ENCODE measurements at places on chromosomes 3 and 15.

- DNase-seq, result no peak
These were observed 88.0 kb upstream of the IQSEC1 start for GRCh38 chr3:13161021-13161759.

- peak; percentile 52 for DNase-seq
These were observed 13.1 kb upstream of the USP3 start for GRCh38 chr15:63491116-63491827.

DNA sequence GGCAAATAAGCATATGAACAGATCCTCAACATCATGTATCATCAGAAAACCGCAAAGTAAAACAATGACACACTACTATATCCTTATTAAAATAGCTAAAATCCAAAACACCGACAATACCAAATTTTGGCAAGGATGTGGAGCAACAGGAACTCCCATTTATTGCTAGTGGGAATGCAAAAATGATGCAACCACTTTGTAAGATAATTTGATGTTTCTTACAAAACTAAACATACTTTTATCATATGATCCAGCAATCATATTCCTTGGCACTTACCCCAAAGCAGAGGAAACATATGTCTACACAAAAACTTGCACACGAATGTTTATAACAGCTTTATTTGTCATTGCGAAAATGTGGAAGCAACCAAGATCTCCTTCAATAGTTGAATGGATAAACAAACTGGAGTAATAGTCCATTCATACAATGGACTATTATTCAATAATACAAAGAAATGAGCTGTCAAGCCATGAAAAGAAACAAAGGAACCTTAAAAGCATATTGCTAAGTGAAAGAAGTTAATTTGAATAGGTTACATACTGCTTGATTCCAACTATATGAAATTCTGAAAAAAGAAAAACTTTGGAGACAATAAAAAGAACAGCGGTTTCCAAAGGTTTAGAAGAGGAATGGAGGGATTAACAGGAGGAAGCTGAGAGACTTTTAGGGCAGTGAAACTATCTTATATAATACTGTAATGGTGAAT lies 172.0 kb downstream of the VPS13C start:
- no peak for DNase-seq

DNA sequence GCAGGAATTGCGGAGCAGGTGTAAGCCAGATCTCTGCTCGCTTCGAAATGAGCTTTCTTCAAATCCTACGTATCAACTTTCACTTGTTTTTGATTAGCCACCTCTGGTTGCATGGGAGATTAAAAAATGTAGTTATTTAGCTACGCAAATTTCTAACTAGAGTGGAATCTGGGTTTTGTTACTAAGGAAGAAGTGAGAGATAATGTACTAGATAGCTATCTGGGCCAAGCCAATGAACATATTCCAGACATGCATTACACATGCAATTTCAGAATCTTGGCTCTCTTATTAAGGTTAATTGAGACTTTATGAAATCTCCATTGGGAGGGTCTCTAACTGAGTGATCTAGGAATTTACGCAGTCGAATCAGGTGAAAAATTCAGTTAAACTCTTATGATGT lies 765.7 kb downstream of the DIPK2A start:
- DNase-seq, result no peak

DNA sequence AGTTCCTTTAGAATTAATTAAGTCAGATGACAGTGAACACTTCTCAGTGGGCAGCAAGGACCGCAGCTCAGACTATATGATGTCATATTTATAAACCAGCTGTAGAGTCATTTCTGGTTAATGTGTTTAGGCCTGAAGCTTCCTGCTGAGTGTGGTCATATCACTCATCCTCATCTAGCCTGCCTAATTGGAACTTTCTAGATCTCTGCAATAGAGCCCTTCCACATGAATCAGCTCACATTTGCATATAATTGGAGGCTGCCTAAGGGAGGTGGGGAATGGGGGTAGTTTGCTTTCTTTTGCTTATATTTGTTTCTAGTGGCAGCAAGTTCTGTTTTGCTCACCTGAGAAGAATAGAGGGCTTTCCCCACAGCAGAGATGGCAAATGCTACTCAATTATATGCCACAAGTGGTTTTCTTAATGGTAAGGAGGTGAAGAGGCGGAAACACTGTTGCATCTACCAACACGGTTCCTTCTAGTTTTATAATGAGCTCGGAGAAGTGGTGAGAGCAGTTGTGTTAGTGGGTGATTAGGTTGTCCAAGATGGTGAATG lies 148.1 kb downstream of the KLHL25 start:
- no peak for DNase-seq

DNA sequence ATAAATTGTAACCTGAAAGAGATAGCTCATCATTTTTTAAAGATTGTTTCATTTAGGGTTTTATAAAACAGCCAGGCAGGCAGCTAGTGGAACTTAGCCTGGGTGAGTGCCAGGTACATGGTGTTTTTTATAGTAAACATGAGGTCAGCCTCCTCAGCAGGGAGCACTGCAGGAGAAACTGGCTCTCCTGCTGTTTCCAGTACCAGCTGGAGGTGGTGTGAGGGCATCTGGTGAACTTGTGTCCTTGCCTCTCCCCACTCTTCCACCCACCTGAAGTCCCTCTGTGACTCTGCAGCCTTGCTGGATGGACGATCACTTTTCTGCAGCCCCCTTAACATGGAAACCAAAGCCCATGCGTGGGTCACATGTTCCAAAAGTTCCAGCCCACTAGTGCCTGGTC lies 128.4 kb downstream of the FAM174B start:
- DNase-seq, result no peak

- DNase-seq, result no peak
These were observed 396 bp downstream of the PLA2G4D start for GRCh38 chr15:42093966-42094365.

GRCh38 chr3:158395421-158395820 lies 175.6 kb upstream of the MLF1 start:
- DNase-seq, result no peak

GRCh38 chr3:112759210-112759609 lies 87.5 kb downstream of the CD200R1L start:
- no peak for DNase-seq

- no peak for DNase-seq
These were observed 24.3 kb downstream of the MTHFS start for GRCh38 chr15:79872358-79873017.

- DNase-seq, result peak; percentile 57
These were observed 44.5 kb downstream of the CMTM7 start for GRCh38 chr3:32435911-32436815.

GRCh38 chr3:62558549-62559112 lies 185.3 kb upstream of the FEZF2 start:
- DNase-seq, result peak; percentile 63

- DNase-seq, result no peak
These were observed 84.4 kb downstream of the CMSS1 start for GRCh38 chr3:99902091-99902490.

- DNase-seq, result no peak
These were observed 148.3 kb downstream of the MBNL1 start for GRCh38 chr3:152416808-152417580.

DNA sequence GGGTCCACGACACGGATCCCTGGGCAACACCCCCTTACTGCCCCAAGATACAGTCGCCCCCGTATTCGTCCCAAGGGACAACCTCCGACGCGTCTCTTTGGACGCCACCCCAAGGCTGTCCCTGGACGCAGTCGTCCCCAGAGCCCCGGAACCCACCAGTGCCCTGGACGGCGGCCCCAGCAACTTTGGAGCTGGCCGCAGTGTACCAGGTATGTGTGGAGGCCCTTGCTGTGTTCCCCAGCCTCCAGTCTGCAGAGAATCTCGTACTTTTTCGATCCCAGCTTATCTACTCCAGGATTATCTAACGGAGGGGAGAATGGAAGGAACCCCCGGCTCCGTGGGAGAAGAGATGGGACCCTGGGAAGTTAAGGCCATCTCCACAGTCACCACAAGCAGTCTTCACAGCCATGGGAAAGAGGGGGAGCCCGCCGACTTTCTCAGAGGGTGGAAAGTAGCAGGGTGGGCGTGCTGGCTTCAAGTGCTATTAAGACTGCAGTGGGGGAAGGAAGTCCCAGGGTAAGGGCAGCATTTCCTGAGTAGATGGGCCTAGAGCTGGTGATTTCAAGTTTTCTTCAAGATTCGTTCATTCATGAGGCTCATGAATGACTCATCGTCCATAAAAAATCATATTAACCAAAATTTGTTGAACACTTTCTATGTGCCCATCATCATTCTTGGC lies 1.1 kb downstream of the MESP2 start:
- DNase-seq, result no peak

GRCh38 chr15:98147415-98147814 lies 186.9 kb downstream of the ARRDC4 start:
- DNase-seq, result peak; percentile 23

DNA sequence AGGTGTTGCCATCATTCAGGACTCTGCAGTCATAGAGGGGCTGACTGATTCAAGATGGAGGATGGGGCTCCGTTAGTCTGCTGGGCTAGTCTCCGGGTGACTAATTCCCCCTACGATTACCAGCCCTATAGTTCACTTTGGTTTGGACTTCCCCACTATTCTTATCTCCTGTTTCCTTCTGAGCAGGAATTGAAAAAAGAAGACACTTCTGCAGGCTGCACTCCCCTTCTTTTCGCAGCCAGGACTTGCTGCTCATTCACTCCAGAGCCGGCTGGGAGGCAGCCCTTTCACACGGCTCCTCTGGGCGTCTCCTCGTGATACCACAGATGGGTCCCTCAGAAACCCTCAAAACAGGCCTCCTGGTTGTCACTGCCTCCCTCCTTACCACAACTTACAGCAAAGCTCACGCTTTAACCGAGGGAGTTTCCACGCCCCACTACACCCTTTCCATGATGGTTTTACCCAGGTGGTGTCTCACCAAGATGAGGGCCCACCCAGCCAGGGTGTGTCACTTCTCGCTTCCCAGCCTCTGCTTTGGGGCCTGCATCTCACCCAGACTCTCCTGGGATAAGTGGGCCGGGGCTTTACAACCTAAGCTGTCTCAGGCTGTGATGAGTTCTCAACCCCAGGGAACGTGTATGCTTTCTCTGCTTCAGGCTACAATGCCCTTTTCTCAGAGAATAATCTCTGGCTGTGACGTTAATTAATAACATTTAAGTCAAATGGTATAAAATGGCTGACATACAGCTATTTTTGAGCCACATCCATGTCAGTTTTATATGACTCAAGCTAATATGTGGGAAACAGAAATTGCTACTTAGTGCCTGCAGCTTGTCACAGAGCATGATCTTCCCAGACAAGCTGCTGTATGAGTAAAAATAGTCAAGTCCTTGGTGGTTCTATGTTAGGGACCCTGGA lies 11.9 kb downstream of the CX3CR1 start:
- DNase-seq, result no peak

DNA sequence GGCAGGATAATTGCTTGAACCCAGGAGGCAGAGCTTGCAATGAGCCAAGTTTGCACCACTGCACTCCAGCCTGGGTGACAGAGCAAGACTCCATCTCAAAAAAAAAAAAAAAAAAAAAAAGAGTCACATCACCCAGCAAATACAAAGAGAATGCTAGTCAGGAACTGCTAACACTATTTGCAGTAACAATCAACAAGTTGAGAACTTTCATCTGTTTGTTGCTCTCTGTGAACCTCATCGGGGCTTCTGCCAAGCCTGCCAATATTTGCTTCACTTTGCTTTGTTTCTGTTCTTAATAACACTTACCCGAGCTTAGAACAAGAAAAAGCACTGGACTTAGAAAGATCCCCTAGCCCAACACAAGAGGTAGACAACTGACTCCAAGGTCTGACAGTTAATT lies 76.9 kb downstream of the PLCH1 start:
- no peak for DNase-seq

GRCh38 chr3:33858131-33858530 lies 59.7 kb downstream of the PDCD6IP start:
- DNase-seq, result no peak

- peak; percentile 44 for DNase-seq
These were observed 53.5 kb upstream of the SPATA12 start for GRCh38 chr3:57006949-57007419.

DNA sequence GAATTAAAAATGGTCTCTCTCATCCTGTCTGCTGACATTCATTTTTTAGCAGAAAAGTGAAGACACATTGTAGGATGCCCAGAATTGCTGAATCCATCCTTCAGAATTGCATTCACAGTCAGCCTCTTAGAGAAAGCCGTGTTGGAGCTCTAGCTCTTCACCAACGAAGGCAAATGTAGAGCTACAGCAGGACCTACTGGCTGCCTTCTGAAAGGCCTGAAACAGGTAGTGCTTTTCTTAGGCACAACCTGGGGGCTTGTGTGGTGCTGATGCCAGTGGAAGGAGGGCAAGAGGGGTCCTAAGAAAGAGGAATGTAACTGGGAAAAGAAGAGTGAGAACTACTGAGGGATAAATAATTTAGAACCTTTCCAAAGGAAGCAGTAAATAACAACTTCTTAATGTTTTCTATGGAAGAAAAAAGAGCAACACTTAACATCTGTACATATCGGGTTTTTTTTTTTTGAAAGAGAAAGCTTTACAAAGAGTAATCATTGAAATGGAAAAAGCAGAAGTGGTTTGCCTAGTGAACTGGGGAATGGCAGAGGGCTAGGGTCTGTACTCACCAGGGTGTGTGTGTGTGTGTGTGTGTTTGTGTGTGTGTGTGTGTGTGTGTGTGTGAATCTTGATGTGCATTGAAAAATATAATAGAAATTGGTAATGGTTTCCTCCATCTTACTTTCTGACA lies 297.8 kb downstream of the SATB1 start:
- DNase-seq, result peak; percentile 93

DNA sequence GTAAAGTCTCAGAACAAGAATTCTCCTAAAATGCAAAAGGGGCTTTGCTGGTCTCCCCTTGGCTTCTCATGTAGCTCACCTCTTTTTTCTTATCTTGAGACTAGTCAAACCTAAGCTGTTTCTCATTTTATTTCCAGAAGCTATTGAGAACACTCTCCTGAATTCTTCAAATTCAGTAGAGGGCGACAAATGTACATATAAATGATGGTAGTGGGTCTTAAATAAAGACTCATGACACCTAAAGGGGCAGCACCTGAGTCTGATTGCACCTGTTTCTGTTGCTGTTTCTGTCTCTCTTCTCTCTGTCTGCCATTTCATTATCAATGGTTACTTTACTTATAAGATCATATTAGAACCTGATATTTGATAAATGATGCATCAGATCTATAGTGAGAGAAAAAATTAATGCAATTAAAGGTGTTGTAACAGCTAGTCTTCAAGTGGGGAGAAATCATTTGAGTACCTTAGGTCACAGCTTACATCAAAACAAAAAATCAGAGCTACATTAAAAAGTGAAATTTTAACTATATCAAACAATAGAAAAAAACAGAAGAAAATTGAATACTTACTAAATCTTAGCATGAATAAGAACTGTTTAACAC lies 7.0 kb downstream of the ADIPOQ start:
- DNase-seq, result peak; percentile 85

GRCh38 chr15:57527382-57528091 lies 64.2 kb upstream of the MYZAP start:
- DNase-seq, result peak; percentile 86

DNA sequence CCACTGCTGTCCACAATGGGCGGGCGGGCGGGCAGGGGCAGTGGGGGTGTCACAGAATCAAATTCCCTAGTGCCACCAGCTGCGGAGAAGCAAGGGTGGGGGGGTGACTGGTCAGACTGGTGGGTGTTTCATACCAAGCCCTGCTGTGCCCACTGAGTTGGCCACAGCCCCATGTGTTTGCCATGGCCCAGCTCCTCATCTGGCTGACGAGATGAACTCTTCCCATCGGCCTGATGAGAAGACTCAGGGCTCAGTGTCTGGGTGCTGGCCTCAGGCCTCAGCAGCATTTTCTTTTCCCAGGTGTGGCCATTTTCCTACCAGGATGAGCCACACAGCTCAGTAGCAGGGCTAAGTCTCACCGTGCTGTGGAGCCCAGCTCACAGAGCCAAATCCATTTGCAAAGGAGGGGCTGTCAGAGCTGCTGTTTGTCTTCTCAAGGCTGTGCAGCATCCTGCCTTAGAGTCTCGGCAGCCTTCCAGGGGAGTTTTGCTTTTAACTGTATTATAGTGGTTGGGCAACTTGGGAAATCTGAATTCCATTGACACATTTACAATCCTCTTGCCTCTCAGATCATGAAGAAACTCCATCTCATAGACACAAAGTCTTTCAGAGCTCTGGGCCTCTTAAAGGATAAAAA lies 176.8 kb downstream of the ABHD5 start:
- DNase-seq, result no peak
